ENCODE measurements at places on chromosomes 12 and 14. TPM values are rescaled to one million over a fixed set of nuclear protein-coding genes. Genes with fewer than 3 reads are reported as not detected.

SRRM4 gene
- total RNA-seq, result 0.02 TPM

DNA sequence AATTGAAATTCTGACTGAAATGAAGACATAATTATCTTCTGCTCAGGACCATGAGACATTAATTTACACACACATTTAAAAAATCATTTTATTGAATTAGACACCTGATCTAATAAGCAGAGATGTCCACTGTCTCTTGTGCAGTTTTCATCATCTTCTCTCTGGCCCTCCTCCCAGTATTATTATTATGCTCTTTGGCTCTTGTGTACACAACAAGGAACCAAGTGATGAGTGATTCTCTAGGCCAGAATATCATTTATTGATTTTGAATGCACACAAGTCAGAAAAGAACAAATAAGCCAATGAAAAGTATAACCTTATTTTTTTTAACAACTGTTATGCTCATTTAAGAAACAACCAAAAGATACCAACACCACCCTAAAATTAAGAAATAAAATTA is 244.7 kb upstream of the KRR1 start:
- no peak for DNase-seq

DNA sequence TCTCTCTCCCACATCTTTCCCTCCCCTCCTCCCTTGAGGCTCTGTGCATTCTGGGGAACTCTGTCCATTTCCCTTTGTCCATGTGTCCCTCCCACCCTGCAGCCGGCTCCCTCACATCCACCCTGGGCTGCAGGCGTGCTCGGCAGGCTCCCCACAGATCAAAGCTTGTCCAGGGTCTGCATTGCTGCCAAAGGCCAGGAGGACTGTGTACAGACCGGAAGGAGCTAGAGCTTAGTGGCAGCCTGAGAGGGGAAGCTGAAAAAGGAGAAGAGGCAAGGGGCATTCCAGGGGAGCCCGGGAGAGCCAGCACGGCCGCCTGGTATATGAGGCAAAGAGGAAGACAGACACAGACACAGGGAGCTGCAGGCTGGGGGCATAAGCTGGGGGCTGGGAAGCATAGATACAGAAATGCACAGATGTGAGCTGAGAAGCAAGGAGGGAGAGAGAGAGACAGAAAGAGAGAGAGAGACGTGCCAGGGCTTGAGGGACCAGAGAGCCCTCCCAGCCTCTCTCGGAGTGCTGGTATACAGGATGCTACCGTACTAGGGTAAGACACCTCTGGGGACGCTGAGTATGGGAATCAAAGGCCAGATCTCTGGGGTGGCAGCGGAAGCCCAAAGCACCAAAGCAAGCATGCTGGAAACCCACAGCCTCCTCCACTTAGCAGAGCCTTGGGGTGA is 3.3 kb downstream of the CD4 start:
- no peak for DNase-seq

DNA sequence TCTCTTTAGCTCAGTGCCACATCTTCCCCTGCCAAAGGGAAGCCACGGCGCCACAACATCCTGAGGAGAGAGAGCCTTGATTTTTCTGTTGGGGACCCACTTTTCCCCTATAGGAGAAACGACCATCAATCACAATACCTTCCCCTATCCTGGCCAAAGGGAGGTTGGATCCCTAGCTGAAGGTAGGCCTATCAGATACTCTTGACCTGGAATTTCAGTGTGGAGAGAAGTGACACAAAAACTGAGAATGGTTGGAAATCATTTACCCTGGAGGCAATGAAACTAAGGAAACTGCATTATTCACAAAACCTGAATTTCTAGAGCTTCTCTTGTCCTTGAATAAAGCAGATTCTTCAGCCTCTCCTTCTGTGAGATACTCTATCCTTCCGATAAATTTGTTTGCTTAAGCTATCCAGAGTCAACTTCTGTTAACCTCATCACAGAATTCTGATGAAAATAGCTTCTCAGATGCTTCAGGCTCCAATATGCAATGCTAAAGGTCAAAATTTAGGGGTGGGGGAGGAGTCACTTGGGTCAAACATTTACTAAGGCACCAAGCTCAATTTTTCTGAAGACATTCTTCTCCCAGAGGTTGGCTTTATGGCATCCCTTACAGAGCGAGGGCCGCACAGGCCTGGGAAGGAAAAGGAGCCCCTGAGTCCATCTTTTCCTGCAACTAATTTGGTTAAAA is 27.0 kb upstream of the DUSP6 start:
- no peak for DNase-seq

DNA sequence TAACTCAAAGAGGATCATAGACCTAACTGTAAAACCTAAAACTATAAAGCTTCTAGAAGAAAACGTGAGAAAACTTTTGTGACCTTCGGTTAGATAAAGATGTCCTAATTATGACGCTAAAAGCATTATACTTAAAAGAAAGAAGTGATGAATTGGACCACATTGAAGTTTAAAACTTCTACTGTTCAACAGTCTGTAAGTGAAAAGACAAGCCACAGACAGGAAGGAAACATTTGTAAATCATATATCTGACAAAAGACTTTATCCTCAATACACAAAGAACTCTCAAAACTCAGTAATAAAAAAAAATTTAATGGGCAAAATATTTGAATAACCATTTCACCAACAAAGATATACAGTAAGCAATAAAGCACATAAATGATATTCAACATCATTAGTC is 344.3 kb downstream of the EGLN3 start:
- no peak for DNase-seq

OVCH1 gene
- not detected for total RNA-seq

DNA sequence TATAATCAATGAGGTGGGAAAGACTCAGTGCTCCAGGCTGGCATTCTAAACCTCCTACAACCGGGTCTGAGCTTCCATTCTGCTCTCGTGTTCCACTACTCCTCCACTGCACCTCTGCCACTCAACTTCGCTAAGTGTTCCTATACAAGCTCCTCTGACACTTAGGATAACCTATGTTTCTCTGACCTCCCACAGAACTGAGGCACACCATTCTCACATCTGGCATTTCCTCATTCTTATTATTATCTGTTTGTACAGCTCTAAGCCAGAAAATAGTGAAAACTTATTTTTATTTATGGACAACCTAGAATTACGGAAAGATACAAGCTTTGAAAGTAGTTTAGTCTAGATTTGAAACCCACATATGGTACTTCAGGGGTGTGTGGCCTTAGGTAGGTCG is 127.0 kb downstream of the MED13L start:
- DNase-seq, result no peak

GRCh38 chr12:74552201-74552600 is 14.6 kb downstream of the ATXN7L3B start:
- DNase-seq, result no peak

CLEC4C gene
- not detected for total RNA-seq

DNA sequence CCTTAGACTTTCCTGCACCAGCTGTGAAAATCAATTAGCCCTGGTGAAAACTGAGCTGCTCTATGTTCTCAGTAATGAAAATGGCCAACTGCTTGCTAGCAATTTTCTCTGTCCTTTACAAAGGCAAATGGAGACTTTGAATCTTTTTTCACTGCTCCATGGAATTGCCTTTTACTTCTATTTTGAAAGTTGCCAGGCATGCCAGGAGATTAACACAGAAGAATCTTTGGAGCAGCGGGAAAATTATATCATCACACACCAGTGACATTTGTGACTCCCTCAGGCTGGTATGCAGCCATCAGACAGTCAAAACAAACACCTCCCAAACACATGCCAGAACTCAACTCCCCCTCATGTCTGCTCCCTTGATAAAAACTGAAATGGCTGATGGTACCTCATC is 872.0 kb upstream of the FLRT2 start:
- DNase-seq, result no peak

- DNase-seq, result no peak
Observed at GRCh38 chr12:132746613-132747012, 15.0 kb downstream of the ANKLE2 start.

DNA sequence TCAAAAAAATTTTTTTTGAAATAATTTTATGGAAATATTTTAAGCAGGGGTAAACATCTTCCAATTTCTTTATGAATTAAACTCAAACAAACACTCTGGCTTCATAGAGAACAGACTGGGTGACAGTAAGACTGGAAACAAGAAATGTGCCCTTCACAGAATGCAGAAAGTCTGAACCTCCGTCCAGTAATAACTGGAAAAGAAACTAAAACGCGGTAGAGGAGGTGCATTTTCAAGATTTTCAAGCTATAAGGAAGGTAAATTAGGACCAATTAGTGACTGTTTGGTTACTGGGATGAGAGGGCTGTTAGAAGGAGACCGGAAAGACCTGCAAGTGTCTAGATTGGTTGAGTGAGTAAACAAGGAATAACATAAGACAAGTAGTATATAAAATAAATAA is 245.7 kb downstream of the CEP128 start:
- DNase-seq, result no peak

GRCh38 chr12:85814741-85815140 is 21.5 kb downstream of the RASSF9 start:
- no peak for DNase-seq

CLEC6A gene
- total RNA-seq, result not detected

GRCh38 chr14:57970175-57970574 is 104.3 kb upstream of the SLC35F4 start:
- no peak for DNase-seq

DNA sequence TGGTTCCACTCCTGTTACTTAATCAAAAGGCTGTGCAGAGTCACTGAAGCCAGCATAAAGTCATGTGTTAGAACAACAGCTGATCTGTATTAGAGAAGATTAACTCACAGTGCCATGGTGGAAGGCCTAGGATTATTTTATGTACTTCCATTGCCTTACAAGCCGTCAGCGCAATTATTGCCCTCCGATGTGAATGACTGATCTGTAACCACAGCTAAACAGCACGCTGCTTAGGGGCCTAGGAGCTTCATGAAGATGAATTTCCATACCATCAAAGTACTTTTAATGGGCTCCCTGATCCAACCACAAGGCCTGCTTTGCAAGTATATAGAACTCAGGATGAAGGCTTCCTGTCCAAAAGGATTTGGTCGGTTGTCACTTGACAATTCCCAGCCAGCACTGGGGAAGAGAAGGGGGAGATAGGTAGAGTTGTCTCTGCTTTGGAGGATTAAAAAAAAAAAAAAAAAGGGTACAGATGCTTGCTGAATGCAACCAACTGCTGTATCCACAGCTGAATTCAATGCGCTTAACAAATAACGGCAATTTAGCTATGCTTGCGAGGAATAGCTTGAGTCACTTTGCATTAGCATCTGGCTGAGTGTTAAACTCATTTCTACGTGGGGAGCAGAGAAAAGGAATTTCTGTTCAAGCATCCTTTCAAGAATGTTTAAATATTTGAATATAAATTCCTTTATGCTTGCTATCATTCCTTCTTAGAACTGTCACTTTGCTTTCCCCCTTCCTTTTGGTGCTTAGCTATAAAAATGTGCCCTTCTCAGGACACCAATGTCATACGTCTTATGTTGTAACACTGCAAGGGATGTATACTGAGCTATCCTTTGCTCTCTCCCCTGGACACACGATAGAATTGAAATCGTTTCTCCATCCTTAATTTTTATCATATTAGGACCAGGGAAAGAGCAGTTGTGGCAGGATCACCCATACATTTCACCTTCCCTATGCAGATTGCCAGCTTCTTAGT is 387.8 kb downstream of the SOX5 start:
- no peak for DNase-seq

GRCh38 chr14:73344319-73344718 is 107.0 kb downstream of the PAPLN start:
- no peak for DNase-seq

LBHD2 gene
- not detected for total RNA-seq

- no peak for DNase-seq
Observed at GRCh38 chr12:121026274-121027045, 10.2 kb upstream of the C12orf43 start.

DNA sequence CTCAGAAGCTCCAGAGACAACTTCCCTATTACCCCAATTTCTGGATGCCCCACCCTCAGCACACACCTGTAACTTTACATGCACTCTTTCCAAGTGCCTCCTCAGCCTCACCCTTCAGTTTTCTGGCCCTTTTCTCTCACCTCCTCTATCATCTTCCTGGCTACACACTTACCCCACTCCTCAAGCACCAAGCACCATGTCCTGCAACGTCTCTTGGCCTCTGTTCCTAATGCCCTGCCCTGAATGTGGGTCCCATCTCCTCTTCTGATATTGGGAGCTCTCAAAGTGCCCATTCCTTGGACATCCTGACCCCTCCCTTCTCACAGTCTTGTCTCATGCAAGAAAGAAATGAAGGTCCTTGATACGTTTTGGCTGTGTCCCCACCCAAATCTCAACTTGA is 1.2 kb downstream of the KRT72 start:
- DNase-seq, result no peak

RPAP3 gene
- 48.3 TPM for total RNA-seq

KRT73 gene
- total RNA-seq, result not detected
